NCI-H187 treated with DMSO at 0.1 percent for 48 hours (cell line): ENCODE measurements at places on chromosomes 4 and X.

GRCh38 chrX:39249999-39250398 lies 448.7 kb downstream of the MID1IP1 start:
- no peak for DNase-seq

DNA sequence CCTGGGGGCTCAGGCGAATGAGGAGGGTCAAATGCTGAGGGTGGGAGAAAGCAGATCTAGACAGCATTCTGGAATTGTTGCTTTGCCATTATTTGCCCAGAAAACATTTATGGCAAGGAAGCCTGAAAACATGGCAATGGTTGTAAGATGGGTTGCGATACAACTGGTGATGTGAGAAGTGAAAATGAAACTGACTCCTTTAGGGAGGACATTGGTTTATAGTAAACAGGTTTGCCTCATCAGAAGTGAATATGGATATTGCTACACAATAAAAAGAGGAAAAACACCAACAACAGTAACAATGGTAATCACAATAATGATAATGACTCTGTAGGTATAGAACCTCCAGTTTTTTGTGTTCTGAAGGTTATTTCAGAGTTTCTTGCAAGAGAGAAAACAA lies 107.0 kb upstream of the TBC1D9 start:
- DNase-seq = no peak

DNA sequence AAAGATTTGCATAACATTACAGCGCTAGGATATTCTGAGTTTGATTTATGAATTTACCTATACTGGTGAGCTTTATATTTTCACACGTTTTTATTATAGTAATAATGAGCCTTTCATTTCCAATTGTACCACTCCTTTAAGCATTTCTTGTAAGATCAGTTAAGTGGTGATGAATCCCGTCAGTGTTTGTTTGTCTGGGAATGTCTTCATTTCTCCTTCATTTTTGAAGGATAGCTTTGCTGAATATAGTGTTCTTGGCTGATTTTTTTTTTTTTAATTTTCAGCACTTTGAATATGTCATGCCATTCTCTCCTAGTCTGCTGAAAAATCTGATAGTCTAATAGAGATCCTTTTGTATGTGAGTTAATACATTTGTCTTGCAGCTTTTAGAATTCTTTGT lies 70.1 kb downstream of the IL15 start:
- no peak for DNase-seq

DNA sequence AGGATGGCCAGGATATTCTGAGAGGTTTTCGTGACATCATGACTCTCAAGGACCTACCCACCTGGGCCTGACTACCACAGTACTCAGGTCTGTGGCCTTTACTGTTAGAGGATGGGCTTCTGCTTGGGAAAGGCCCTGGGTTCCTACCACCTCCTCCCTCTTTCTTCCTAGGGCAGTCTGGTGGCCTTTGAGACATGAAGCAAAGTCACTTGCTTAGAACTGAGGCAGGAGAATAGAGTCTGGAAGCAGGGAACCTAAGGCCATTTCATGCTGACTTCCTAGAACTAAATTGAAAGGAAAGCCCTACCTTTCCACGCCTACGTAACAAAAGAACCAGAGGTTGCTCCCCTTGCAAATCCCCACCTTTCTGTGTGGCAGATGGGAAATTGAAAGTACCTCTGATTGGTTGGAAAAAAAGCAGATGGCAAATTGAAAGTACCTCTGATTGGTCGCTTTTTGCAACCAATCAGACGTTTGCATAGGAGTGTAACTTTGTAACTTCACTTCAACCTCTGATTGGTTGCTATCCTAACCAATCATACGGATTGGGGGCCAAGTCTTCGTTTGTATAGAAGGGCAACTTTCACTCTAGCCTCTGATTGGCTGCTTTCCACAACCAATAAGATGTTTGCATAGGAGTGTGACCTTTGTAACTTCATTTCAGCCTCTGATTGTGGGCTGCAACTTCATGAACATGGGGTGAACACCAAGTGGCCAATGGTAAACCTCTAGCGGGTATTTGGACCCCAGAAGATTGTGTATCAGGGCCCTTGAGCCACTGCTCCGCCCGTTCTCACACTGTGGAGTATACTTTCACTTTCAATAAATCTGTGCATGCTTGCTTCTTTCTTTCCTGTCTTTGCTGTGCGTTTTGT lies 9.9 kb upstream of the AKAP14 start:
- no peak for DNase-seq

- no peak for DNase-seq
These were observed 86.8 kb downstream of the PDGFRA start for GRCh38 chr4:54315561-54316538.

DNA sequence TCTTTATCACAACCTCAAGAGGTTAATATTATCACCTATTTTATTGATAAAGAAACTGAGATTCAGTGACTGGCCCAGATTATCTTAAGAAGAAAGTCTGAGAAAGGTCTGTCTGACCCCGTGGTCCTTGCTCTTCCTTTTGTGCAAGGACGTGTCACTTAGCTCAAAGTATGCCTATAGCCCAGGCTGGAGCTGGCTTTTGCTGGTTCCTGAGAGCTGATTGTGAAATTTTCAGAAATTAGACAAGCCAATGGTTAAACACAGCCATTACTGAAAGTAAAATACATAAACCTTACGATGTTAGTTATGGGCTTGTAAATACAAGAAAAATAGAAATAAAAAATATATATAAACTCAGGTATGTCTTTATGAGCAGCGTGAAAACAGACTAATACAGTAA lies 70.1 kb downstream of the CHRNA9 start:
- no peak for DNase-seq
